ENCODE measurements at places on chromosomes 1 and 21.

- DNase-seq: no peak
These were observed 27.9 kb upstream of the C1orf87 start for GRCh38 chr1:60101516-60101915.

- DNase-seq: no peak
These were observed 227.1 kb downstream of the DUSP10 start for GRCh38 chr1:221514806-221515205.

GRCh38 chr1:87212431-87213134 lies 116.1 kb upstream of the LMO4 start:
- DNase-seq: no peak

DNA sequence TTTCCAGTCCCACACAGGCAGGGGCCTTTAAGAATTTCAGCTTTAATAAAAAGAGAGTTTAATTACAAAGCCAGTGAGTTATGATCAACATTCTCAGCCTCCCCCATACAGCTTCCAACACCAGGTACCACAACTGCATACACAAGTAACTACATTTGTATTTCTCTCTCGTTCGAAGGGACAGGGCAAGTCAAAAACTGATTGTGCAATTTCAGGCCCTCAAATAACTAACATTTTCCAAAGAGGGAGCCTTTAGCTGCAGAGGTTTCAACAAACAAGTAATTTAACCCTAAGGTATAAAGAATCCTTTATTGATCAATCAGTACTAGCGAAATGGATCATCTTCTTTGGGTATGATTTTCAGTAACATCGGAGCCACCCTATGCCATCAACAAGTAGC lies 142.4 kb downstream of the ZNF281 start:
- no peak for DNase-seq

DNA sequence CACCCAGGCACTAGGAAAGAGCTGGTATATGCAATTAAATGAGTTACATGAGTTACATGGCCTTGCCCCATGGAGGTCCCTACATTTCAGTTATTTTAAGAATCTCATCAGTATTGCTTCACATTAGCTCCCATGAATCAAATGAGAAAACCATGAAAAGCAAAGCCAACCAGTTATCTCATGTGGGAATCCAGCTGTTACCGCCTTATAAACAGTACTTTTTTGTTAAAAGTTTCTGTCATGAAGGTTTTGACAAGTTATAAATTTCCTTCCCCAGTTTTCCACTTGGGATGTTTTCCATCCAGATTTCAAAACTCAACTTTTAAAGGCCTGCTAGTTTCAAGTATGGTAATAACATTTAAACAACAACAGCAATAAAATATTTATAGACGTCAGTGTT lies 544.8 kb downstream of the NUF2 start:
- DNase-seq: no peak

DNA sequence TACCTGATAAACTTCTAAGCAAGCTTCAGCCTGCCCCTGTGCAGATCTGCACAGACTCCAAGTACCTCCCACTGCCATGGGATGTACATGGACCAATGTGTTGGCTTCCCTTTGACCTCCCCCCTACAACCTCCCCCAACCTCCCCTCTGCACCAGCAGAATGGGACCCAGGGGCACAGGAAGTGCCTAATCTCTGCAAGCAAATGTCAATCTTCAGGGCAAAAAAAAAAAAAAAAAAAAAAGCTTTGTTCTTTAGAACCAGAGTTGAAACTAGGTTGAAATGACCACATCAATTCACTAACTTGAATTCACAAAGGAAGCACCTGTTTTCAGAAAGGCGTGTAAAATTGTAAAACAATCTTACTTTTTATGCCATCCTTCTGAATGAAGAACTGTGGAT lies 53.9 kb upstream of the TIAM1 start:
- DNase-seq: no peak

DNA sequence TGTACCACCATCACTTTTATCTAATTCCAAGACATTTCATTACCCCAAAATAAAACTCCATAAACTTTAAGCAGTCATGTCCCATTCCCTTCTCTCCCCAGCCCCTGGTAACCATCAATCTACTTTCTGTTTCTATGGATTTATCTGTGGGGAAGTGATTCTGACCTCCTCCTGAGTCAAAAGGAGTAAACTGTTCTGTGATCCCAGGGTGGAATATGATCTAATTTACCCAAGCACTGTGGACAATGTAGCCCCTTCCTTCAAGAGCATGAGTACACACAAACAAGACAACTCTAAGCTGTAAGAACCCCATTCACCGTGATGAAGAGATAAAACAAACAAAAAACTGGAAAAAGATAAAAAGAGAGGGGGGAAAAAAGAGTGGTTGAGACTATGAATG lies 77.9 kb downstream of the PLPP3 start:
- DNase-seq: no peak

GRCh38 chr1:160091666-160092223 lies 6.7 kb downstream of the IGSF8 start:
- no peak for DNase-seq

DNA sequence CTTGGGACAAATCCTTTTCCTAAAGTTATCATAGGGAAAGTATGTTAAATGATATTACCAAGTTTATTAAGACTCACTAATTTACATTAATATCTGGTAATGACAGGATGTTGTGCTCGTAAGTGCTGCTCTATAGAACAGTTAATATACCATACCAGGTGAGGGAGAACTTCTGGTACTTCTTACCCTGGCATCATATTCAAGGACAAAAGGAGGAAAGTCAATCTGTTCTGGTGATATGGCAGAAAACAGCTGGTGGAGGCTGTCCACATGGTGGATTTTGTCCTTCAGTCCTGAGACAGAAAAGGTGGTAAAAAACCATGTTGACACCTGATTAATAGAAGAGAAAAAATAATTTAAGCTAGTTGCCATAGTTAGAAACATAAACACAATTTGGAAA lies 51.6 kb downstream of the GDAP2 start:
- no peak for DNase-seq

Measured in posterior cingulate gyrus (tissue), 11 donors.